Mucosa of descending colon (tissue), 3 donors: ENCODE measurements at places on chromosomes 2 and 18.

DNA sequence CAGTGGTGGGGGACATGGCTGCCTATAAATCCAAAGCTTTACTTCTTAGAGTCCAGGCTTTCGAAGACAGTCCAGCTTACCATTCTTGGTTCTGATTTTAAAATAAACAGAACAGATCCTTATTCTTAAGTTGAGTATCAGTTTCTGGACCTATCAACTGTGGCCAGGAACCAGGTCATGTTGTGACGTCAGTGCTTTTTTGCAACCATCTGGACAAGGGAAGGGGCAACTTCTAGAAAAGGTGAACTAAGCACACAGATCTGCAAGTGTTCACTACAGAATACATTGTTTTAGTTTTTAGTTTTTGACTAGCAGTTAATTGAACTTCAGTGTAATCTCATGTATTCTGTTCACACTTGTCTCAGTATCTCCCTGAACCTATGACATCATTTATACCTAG, 326.0 kb upstream of the MGAT5 start:
- DNase-seq = no peak

- no peak for DNase-seq
Observed at GRCh38 chr2:239997686-239998409, 27.3 kb downstream of the NDUFA10 start.

- no peak for DNase-seq
Observed at GRCh38 chr2:12642859-12643258, 73.9 kb upstream of the TRIB2 start.

GRCh38 chr2:28480403-28481049, 15.3 kb upstream of the PLB1 start:
- DNase-seq = no peak

- no peak for DNase-seq
Observed at GRCh38 chr18:576924-577323, 3.3 kb upstream of the CETN1 start.

- no peak for DNase-seq
Observed at GRCh38 chr2:135144343-135144742, 92.3 kb downstream of the RAB3GAP1 start.

GRCh38 chr2:160322320-160322719, 122.2 kb upstream of the ITGB6 start:
- no peak for DNase-seq

DNA sequence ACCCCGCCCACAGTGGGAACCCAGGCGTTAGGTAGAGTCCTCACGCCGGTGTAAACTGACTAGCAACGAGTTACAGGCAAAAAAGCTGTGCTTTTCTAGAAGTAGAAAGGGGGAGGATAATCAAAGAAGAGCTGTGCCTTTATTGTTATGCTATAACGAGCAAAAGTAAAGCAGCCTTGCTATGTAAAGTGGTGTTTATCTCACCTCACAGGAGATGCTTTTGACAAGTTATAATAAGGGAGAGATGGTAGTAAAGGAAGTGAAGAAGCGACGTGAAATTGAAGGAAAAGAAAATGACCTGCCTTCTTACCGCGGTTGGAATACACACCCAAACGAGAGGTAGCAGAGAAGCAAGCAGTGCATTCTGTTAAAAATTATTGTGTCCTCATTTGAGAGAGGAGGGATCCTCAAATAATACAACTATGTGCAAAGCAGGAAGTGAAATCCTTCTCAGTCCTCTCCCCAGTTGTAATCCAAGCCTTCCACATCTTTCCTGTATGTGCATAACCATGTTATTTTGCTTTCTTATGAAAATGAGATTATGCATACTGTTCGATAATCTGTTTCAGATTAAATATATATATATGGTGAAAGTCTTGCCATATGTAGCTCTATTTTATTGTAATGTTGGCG, 962 bp downstream of the TANK start:
- DNase-seq = no peak
